ENCODE measurements at places on chromosomes 12 and 14.

GRCh38 chr12:121438905-121439304 is 39.0 kb downstream of the RNF34 start:
- no peak for DNase-seq

GRCh38 chr12:27709932-27710591 is 570 bp upstream of the MRPS35 start:
- no peak for DNase-seq

- no peak for DNase-seq
Observed at GRCh38 chr12:50105913-50106450, 2.2 kb downstream of the GPD1 start.

GRCh38 chr12:94025068-94025467 is 123.3 kb upstream of the PLXNC1 start:
- no peak for DNase-seq

DNA sequence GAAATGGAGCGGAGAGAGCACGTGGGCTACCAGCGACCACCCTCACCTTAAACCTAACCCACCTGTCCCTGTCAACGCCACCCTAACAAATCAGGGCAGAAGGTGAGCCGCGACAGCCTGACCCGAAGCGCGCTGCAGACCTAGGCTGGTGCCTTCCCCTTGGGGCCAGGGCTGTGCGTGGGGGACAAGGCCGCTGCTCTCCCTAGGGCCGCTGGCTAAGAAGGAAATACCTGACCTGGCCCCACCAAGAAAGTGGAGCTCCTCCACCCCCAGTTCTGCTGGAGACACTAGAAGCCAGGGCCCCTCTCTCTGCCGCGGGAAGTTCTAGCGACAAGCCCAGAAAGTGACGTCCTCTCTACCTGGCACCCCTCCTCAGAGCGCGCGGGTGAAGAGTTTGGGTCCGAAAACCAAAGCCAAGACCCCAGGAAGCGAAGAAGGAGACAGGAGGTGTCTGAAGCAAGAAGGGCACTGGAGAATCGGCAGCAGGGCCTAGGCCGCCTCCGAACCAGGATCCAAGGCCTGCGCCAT is 7.5 kb downstream of the SIX1 start:
- DNase-seq, result no peak

DNA sequence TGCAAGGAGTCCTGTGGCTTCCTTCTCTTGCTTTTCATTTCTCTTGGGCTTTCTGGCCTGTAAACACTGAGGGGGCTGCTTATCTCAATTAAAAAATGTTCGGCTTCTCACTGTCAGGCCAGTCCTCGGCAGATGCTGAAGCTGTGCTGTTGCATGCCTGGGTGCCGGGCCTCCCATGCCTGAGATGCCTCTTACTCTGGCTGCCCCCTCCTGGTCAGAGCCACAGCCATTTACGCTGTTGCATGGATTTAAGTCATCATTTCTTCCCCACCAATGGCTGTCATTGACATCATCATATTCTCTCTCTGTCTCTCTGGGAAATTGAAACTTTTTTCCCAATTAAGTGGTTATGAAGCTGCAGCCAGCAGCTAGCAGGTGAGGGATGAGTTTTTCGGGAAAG is 53.7 kb downstream of the FOXN4 start:
- DNase-seq, result no peak

DNA sequence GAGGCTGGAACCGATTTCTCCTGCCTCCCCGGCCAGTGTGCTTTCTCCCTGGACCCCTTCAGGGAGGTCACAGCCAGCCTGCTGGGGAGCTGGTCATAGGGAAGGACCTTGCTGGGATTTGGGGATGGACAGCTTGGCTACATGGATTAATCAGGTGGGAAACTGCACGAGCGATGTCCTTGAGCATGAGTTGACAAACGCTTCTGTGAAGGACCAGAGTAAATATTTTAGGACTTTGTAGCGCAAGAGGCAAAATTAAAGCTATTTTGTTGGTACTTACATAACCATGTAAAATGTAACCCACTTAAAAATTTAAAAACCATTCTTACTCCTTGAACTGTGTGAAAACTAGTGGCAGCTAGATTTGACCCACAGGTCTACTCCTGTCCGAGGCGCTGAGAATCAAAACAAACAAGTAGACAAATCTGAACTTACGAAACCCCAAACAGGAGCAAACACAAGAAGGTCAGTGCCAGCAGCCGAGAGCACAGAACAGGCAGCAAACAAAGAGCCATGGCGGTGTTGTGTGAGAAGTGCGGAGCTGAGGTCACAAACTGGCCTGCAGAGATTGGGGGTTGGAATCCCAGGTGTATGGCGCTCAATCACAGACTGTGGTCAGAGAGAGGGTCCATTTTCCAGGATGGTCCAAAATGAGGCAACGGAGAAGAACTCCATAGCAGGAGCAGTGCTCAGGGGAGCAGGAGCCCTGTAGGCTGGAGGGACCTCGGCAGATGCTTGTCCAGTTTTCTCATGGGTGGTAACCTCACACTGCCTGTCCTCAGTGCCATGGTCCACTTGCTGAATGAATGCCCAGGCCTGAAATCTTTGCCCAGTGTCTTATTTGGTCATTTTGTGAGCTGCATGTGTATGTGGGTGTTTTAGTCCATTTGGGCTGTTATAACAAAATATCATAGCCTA is 79.2 kb upstream of the CLMN start:
- DNase-seq, result no peak

Measured in activated CD4-positive, CD25-positive, alpha-beta regulatory T cell treated with anti-CD3 and anti-CD28 coated beads, Interleukin-2, amount 50 U/mL, for 16 hours (primary cell).